ENCODE measurements at places on chromosomes 6 and 20. TPM values are rescaled to one million over a fixed set of nuclear protein-coding genes. Genes with fewer than 3 reads are reported as not detected.
A peak's percentile ranks its signal among the peaks of the same experiment; 100 is the strongest.

- H3K27ac ChIP-seq, result peak overlapping the region; percentile 50
- H3K4me1 ChIP-seq, result peaks cover 7% of the 10 kb centered on the region
- H3K27me3 ChIP-seq, result peaks cover 20% of the 10 kb centered on the region
- no peaks in the 10 kb centered on the region for H3K36me3 ChIP-seq
- peak overlapping the region; percentile 58 for H3K4me3 ChIP-seq
- no peak for DNase-seq
Observed at GRCh38 chr6:131134980-131135243, 355 bp upstream of the AKAP7 start.

DNA sequence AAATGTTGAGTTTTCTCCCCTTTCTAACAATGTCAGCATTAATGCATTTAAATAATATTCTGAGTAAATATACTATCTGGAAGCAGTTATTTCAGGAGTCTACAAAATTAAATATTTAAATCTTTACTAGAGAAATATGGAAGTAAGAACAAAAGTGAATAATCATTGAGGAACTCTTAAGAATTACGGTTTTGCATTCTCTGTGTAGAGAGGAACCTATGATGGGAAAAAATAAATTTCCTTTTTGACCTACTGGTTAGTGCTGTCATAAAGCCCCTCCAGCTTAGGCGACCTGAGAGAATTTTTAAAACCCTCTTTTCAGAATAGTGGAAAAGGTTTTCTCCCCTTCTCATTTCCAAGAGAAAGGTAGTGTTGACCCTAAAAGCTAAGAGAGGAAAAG, 64.8 kb downstream of the ATXN1 start:
- no peak for DNase-seq
- peaks cover 34% of the 10 kb centered on the region for H3K4me1 ChIP-seq
- no peak overlapping the region for H3K27ac ChIP-seq
- no peak overlapping the region for H3K4me3 ChIP-seq

- no peak overlapping the region for H3K4me3 ChIP-seq
- H3K27ac ChIP-seq, result no peak overlapping the region
- H3K4me1 ChIP-seq, result no peaks in the 10 kb centered on the region
- peaks cover 56% of the 10 kb centered on the region for H3K27me3 ChIP-seq
- no peak for DNase-seq
Observed at GRCh38 chr6:149881066-149881766, 16.7 kb downstream of the RAET1E start.

DNA sequence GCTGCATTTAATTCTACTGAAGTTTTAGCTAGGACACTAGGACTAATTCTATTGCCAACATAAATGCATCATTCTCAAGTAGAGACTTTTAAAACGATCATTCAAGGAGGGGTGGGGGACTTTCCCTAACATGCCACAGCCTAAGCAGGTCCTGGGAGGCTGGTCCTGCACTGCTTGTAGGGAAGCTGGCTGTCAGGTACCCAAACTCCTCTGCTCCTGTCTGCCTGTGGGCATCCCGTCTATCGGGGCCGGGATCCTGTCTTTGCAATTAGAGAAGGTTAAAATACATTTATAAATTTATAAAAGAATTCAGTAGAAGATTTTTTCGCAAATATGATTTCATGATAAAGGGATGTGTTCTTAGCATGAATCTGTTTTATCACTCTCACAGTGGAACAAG, 51.6 kb upstream of the MPC1 start:
- no peak for DNase-seq
- no peaks in the 10 kb centered on the region for H3K36me3 ChIP-seq
- no peak overlapping the region for H3K4me3 ChIP-seq
- no peaks in the 10 kb centered on the region for H3K27me3 ChIP-seq

- no peaks in the 10 kb centered on the region for H3K4me1 ChIP-seq
- no peaks in the 10 kb centered on the region for H3K27me3 ChIP-seq
- H3K36me3 ChIP-seq, result no peaks in the 10 kb centered on the region
- no peak for DNase-seq
- no peak overlapping the region for H3K27ac ChIP-seq
Observed at GRCh38 chr6:45436544-45437438, 59.1 kb upstream of the SUPT3H start.

DNA sequence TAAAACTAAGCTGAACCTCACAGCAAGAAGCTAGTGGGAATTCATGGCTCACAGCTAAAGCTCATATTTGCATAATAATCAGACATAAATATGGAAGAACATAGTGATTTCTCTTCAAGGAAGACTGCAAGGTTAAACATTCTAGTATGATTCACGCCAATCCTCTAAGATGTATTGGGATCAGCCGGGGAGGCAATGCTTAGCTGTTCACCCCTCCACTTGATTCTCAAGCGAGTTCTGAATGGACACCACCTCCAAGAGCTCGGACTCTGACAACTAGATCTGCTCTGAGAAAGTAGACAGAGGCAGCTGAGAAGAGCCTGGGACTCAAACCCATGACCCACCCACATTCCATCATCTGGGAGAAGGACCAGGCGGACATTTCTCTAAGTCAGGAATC, 118.4 kb upstream of the EDN1 start:
- H3K4me1 ChIP-seq, result peaks cover 32% of the 10 kb centered on the region
- no peaks in the 10 kb centered on the region for H3K27me3 ChIP-seq
- no peak overlapping the region for H3K4me3 ChIP-seq
- H3K27ac ChIP-seq, result no peak overlapping the region
- no peaks in the 10 kb centered on the region for H3K36me3 ChIP-seq
- no peak for DNase-seq

DNA sequence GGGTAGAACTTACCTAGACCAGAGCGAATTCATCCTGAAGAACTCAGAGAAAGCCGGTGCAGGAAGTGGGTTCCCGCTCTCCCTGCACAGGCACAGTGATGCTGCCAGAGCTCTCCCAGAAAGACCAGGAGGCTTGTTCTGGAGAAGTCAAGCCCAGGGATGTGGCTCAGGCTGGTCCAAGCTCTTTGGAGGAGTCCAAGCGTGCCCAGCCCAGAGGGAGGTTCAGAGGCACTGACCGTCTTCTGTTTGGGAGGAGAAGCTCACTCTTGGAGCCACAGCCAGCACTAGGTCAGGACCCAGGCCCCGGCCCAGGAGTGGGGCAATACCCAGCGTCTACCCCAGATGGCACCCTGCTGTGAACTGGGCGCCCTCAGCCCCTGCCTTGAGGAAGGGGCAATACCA, 1.5 kb upstream of the PMEPA1 start:
- peaks cover 72% of the 10 kb centered on the region for H3K27me3 ChIP-seq
- DNase-seq, result no peak
- H3K36me3 ChIP-seq, result no peaks in the 10 kb centered on the region
- H3K4me3 ChIP-seq, result no peak overlapping the region
- no peak overlapping the region for H3K27ac ChIP-seq

DNA sequence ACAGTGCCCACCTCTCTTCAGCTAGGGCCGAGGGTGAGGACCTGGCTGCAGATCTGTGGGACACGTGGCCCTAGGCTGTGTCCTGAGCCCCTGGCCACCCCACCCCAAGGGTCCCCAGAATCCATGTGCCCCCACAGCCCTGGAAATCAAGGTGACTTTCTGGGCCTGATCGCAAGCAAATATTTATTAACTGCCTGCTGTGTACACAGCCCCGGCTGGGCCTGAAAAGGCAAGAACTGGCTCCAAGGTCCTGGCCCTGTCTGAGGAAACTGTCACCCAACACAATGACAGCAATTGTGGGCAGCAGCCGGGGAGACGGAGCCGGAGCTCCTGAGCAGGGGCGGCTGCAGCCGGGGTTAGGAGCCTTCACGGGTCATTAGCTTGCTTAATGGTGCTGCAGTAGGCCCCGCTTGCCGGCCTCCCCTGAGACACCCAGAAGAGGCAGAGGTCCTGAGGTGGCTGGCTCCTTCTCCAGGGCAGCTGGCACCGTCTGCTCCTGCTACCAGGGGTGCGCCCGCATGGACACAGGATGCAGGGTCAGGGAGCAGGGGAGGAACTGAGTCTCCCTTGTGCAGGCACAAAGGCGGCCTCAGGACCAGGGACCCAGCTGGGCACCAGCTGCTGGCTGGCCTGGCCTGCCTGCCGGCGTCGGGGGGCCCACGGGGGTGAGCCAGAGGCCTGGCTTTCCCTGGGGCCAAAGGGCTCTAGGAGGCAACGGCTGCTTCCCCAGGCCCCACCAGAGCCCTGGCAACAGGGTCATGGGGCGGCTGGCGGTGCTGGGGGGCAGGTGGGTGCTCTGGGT, 24.1 kb downstream of the NPEPL1 start:
- no peak overlapping the region for H3K27ac ChIP-seq
- peak; percentile 70 for DNase-seq
- no peak overlapping the region for H3K4me3 ChIP-seq
- no peaks in the 10 kb centered on the region for H3K27me3 ChIP-seq
- peaks cover 7% of the 10 kb centered on the region for H3K4me1 ChIP-seq

DNA sequence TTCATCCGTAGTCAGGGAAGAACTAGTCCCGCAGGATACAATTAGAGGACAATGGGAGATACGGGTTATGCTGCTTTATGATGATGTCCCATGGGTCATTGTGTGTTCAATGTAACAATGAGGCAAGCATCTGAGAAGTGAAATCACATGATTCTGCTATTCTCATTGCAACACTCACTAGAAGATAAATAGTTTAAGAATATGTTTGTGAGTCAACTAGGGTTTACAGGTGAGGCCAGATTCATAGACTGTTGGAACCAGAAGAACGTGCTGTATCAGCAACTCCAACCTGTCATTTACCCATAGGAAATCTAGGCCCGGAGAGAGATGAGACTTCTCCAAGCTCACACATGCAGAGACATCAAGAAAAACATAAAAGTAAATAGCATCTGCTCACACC, 80.8 kb downstream of the SCML4 start:
- H3K36me3 ChIP-seq, result no peaks in the 10 kb centered on the region
- no peak for DNase-seq
- H3K27ac ChIP-seq, result no peak overlapping the region
- H3K4me3 ChIP-seq, result no peak overlapping the region
- H3K27me3 ChIP-seq, result no peaks in the 10 kb centered on the region
- no peaks in the 10 kb centered on the region for H3K4me1 ChIP-seq

GRCh38 chr6:125509477-125509876, 207.7 kb upstream of the HDDC2 start:
- no peak overlapping the region for H3K4me3 ChIP-seq
- H3K36me3 ChIP-seq, result no peaks in the 10 kb centered on the region
- H3K27me3 ChIP-seq, result no peaks in the 10 kb centered on the region

GRCh38 chr6:157714153-157714490, 108.9 kb upstream of the SNX9 start:
- no peaks in the 10 kb centered on the region for H3K27me3 ChIP-seq
- no peaks in the 10 kb centered on the region for H3K36me3 ChIP-seq
- no peak overlapping the region for H3K4me3 ChIP-seq
- peaks cover 16% of the 10 kb centered on the region for H3K4me1 ChIP-seq

GRCh38 chr20:40868551-40869217, 159.9 kb upstream of the TOP1 start:
- no peaks in the 10 kb centered on the region for H3K4me1 ChIP-seq
- H3K27ac ChIP-seq, result no peak overlapping the region

DNA sequence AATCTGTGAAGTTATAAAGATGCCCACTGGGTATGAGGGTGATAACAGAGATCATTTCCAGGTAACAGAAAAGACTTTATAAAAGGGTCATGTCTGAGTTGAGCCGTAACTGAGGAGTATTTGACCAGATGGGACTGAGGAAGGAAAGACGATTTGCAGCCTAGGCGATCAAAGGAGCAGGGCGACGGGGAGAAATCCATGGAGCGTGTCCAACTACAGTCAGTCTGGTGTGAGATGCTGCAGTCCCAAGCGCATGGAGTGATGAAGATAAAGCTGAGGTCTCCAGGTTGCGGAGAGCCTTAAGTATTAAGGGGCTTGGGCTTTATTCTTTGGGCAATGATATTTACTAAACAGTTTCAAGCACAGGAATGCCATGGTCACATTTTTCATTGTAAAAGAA, 166.7 kb downstream of the PRKN start:
- H3K4me1 ChIP-seq, result no peaks in the 10 kb centered on the region
- no peak overlapping the region for H3K4me3 ChIP-seq
- no peaks in the 10 kb centered on the region for H3K36me3 ChIP-seq
- no peak for DNase-seq
- no peak overlapping the region for H3K27ac ChIP-seq
- no peaks in the 10 kb centered on the region for H3K27me3 ChIP-seq

DNA sequence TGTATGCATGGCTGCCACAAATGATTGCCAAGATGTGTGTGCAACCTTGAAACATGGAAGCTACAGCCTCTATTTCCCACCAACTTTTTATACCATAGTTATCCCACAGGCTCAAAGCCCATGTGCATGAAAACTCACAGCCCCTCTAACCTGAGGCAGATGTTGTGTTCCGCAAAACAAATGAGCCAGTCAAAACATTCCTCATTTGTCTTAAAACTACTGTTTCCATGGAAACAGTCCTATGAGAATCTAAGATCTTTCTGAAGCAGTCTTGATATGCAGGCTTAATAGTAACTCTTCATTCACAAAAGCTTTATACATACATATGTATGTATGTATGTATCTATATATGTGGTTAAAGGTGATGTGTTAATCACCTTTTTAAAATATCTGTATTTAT, 31.2 kb upstream of the MANEA start:
- no peak overlapping the region for H3K4me3 ChIP-seq
- DNase-seq, result no peak
- no peaks in the 10 kb centered on the region for H3K36me3 ChIP-seq
- H3K4me1 ChIP-seq, result no peaks in the 10 kb centered on the region

DNA sequence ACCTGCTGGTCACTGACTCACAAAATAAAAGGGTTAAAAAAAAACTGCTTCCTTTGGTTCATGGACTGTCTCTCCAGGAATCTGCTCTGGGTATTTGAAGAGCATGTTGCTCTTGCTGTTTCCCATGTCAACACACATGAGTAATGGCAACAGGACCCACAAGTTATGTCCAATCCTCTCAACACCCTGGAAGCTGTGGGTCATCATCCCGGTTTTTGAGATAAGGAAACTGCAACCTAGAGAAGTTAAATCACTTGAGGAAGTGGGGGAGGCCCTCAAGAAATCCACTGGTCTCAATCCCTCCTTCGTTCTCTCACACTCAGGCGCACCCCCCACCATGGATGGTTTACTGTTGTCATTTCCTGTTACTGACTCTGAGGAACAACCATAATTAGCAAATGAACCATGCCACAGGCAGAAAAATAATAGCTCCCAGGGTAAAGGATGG, 12.4 kb downstream of the MAP1LC3A start:
- no peaks in the 10 kb centered on the region for H3K36me3 ChIP-seq
- H3K4me1 ChIP-seq, result no peaks in the 10 kb centered on the region
- no peak overlapping the region for H3K27ac ChIP-seq
- no peaks in the 10 kb centered on the region for H3K27me3 ChIP-seq
- DNase-seq, result no peak
- H3K4me3 ChIP-seq, result no peak overlapping the region

- H3K27me3 ChIP-seq, result no peaks in the 10 kb centered on the region
- peaks cover 4% of the 10 kb centered on the region for H3K4me1 ChIP-seq
- no peak overlapping the region for H3K27ac ChIP-seq
- no peak for DNase-seq
Observed at GRCh38 chr20:41347523-41348429, 7.2 kb downstream of the LPIN3 start.

DNA sequence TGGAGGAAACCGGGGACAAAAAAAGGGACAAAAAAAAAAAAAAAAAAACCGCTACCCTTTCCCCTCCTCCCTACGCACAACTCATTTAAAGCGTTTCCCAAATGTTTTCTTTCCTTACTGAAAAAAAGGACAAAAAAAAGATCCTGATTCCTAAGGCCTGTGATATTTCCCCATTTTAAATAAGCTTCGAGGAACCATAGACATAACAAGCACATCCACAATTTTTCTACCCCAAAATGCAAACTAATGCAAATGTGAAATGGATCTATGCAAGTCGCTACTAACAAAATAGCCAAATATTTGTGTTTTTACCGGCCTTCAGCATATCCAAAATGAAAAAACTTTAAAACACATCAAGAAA, 1.4 kb upstream of the ZNF217 start:
- no peaks in the 10 kb centered on the region for H3K36me3 ChIP-seq
- no peaks in the 10 kb centered on the region for H3K27me3 ChIP-seq
- peaks cover 42% of the 10 kb centered on the region for H3K4me1 ChIP-seq
- no peak for DNase-seq
- H3K27ac ChIP-seq, result no peak overlapping the region
- peak overlapping the region; percentile 79 for H3K4me3 ChIP-seq

ERVFRD-1 gene
- not detected for total RNA-seq

STMND1 gene
- not detected for total RNA-seq

CTCFL gene
- total RNA-seq, result 0.34 TPM

HLA-DPA1 gene
- 1.5 TPM for total RNA-seq
